Stimulated activated CD4-positive, alpha-beta T cell treated with anti-CD3 and anti-CD28 coated beads, Interleukin-15, amount 100 ng/mL, for 1 hour (primary cell): ENCODE measurements at places on chromosomes 7 and 10.

DNA sequence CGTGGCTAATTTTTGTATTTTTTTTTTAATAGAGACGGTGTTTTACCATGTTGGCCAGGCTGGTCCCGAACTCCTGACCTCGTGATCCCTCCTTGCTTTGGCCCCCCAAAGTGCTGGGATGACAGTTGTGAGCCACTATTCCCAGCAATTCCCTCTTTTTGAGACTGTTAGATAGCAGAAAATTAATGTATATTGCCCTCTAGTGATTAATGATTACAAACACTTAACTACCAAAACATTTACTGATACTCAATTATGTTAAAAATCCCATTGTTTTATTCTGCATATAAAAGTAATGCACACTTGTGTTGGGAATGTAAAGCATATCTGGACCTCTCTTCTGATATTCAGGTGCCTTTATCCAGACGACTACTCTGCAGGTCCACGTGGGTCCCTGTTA is 41.2 kb upstream of the COBL start:
- no peak for DNase-seq

- no peak for DNase-seq
These were observed 12.9 kb downstream of the EXOC4 start for GRCh38 chr7:133265821-133266220.

GRCh38 chr7:42186151-42186550 is 50.9 kb downstream of the GLI3 start:
- DNase-seq, result no peak

DNA sequence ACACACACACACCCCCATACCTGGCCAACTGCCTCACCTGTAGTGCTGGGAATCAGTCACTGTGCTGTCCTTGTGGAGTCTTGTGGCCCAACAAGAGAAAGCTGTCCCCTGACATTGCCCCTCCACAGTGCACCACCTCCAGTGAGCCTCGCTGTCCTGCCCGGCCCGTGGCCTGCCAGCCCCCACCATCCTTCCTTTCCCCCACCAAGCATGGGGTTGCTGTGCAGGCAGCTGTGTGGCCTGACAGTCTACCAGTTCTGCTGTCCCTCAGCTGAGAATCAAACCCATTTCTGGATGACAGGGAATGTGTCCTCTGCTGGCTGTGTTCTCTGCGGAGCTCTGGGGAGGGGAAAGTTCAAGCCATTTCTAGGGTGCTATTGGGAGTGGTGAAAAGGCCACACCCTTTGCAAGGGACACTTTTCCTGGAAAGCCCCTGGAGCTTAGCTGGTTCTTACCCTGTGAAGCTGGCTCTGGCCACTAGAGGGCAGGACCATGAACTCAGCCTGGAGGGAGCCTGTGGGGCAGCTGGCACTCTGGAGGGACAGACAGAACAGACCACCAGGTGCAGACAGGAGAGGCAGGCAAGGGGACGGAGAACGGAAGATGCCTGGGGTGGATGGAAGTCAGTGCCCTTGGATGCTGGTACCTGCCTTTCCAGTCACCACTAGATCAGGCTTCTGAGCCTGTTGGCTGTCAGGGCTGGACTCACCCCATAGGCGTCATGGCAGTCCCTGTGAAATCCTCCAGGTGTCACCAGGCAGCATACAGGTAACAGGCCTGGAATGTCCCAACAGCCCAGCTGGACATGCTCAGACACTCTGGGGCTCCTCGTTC is 10.5 kb upstream of the MTPAP start:
- DNase-seq, result peak; percentile 42

DNA sequence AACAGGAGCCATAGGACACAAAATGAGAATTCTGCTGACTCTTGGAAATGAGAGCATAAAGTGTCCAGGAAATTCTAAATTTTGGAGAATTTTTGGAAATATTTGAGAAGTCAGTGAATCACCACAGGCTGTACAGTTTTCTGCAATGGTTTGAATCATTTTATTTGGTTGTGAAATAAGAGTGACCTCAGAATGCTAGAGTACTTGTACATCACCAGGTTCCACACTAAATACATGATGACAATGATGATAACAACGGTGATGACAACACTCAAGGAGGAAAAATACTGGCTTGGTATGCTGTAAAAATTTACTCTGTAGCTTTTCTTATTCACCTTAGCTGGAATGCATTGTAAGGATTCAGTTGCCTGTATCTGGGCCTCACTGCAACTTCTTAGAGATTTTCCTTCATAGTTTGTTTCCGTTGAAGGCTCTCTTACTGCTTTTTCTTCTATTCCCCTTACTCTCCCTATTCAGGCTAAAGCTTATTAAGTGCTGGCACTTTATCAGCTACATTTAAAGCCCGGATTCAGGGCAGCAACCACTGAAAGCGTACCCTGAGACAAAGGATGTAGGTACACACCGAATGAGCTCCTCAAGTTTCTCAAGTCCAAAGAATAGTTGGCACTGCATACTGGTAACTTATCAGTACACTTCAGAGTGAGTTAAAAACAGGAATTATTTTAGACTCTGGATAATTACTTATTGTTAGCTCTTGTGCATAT is 30.2 kb upstream of the NME8 start:
- DNase-seq, result no peak

DNA sequence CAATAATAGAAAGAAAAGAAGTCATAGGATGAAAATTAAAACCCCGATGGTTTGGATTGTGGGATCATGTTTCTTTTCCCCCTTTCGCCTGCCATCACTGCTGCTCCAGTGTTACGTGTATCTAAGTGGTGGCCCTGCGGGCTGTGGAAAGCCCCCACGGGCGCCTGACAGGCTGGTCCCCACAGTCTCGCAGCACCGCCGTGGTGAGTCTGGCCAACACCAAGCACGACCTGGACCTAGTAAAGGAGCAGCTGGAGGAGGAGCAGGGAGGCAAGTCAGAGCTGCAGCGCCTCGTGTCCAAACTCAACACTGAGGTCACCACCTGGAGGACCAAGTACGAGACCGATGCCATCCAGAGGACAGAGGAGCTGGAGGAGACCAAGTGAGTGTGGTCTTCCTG is 19.5 kb downstream of the MYH16 start:
- no peak for DNase-seq

DNA sequence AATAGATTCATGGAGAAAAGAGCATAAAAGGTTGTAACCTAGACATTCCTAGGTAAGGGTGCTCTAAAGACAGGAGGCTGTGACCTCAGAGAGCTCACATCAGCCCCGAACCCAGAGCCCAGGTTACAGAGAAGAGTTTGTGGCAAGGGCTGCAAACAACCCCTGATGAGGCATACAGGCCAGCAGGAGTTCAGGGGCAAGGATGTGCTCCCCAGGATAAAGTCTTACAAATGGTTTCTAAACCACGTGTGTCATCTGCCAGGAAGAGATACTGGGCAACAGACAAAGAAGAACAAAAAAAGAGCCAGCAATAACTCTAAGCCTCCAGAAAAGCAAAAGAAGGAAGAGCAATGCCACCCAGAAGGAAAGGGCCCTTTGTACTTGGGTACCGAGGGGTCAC is 27.7 kb downstream of the NCAPG2 start:
- no peak for DNase-seq

DNA sequence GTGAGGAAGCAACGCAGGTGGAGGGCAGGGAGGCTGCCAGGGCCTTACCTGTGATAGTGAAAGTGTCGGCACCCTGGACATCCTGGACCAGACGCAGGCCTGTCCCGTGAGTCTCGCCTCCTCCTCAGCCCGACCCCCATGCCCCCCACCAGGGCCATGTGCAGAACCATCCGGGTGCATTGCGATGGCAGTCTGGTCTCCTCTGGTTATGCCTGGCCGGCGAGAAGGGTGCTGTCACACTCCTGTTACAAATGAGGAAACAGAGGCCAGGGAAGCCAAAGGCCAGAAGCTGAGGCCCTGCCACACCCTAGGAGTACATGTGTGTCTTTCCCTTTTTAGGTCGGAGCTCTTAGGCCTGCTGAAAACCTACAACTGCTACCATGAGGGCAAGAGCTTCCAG is 7.2 kb downstream of the DEPP1 start:
- no peak for DNase-seq

DNA sequence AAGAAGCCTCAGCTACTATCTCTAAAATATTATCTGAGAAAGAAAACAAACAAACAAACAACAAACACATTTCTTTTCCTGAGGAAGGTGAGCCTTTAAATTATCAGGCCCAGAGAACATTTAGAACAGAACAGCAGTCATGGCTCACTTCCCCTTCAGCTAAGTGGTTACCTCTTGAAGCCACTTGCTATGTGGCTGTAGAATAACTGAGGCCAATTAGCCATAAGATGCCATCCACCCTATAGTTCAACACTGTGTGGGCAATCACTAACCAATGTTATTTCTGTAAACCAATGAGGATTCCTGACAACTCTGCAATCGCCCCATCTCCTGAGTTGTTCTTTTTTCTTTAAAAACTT is 3.7 kb upstream of the UPP1 start:
- no peak for DNase-seq

DNA sequence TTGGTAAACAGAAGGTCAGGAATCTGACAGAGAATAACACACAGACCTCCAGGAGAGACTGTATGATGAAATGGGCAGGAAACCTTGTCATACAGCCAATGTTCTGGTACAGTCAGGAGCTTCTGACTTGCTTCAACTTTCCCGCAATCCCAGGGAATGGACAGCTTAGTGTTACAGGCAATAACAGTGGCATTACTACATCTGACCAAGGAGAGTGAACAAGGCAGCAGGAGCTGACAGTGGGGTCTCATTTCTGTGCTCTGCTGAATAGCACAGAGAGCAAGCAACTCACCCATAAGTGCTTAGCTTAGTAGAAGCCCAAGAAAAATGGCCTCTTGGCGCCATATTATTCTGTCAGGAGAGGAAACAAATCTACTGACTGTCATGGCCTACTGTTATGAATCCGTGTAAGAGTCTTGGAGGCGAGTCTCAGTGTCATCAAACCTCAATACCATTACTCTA is 186.2 kb upstream of the MTPN start:
- no peak for DNase-seq

DNA sequence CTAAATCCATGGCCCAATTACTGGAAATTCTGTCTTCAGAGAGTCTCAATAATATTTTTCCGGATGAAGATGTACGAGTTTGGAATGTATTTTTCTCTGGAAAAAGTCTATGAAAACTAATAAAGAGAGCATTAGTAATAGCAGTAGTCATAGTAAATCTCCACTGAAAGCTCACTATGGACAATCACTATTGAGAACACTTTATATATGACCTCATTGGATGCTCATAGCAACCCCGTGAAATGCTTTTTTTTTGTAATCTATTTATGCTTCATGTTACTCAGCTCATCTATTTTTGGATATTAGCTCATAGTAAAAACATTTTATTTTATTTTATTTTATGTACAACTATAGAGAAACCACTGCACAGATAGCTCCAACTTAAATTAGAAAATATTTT is 94.3 kb upstream of the MYO3A start:
- DNase-seq, result no peak

DNA sequence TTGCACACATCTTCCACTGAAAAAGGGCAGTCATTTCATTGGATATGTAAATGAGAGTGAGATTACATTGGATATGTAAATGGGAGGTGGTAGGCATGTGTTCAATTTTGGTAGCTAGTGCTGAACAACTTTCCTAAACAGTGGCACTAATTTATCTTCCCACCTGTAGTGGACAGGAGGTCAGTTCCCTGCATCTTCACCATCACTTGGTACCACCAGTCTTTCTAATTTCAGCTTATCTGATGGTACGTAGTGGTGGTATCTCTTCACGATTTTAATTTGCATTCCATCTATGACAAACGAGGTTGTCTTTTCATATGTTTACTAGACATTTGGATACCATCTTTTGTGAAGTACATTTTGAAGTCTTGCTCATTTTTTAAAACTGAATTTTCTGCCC is 58.1 kb downstream of the PFKFB3 start:
- DNase-seq, result no peak

- DNase-seq, result no peak
These were observed 245.3 kb upstream of the CELF2 start for GRCh38 chr10:10772411-10772810.

- no peak for DNase-seq
These were observed 153.8 kb downstream of the PRKG1 start for GRCh38 chr10:51227897-51228713.

- DNase-seq, result no peak
These were observed 21.3 kb upstream of the ZMIZ2 start for GRCh38 chr7:44727158-44727936.

GRCh38 chr10:11594589-11595394 is 16.7 kb downstream of the USP6NL start:
- no peak for DNase-seq

DNA sequence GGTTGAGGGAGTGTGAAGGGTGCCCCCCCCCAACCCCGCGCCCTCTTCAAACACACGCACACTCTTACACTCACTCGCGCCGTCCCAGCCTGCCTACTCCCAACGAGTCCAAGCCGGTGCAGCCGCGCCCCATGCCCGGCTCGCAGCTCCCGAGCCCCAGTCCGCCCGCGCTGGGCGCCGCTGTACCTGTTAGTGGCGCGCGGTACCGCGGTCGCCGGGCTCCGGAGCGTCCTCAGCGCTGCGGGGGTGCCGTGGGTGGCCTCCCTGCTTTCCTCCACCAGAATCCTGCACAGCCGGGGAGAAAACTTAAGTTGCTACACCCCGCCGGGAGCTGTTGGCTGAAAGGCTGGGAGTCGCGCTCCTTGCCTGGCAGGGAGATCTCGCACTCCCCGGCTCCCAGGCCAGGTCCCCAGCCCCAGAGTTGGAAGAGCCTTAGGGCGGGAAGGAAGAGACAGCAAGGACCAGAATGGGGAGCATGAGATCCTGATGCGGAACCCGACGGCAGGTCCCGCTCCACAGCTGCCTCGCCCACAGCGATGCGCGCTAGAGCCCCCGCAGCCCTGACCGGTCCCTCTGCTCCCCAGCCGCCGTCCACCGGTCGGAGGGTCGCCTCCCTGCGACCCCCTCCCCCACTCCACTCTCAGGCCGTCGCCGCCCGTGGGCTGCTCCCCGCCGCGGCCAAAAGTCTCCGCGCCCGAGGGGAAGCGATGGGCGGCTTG is 863 bp downstream of the ST8SIA6 start:
- DNase-seq, result peak; percentile 24

DNA sequence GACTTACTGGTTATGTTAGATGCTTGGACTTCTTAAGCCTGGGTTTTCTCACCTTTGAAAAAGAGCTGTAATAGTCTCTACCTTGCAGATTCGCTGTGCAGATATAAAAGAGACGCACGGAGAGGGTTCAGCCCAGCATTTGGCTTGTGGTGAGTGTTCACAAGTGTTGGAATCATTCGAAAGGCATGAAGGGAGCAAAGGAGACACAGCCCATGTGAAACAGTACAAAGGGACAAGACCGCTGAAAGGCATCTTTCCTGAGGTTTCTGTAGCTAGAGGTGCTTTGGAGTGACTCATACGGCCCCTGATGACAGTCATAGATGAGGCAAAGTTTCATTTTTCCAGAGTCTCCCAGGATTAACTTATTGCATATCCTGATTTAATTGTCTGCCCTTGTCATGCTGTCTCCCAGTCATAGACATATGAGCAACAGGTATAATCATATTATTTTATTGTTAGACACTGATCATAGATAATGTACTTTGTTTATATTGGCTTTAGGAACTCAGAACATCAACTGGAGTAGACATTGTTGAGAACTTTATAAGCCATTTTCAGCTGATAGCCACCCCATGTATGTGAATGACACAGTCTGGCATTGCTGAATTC is 171.1 kb downstream of the ADRA2A start:
- DNase-seq, result no peak
